RKO (cell line): ENCODE measurements at places on chromosomes 1 and 21.

- no peak for DNase-seq
Measured at GRCh38 chr1:208222376-208223126, 21.6 kb downstream of the PLXNA2 start.

- DNase-seq, result no peak
Measured at GRCh38 chr1:51957618-51958017, 32.9 kb downstream of the RAB3B start.

DNA sequence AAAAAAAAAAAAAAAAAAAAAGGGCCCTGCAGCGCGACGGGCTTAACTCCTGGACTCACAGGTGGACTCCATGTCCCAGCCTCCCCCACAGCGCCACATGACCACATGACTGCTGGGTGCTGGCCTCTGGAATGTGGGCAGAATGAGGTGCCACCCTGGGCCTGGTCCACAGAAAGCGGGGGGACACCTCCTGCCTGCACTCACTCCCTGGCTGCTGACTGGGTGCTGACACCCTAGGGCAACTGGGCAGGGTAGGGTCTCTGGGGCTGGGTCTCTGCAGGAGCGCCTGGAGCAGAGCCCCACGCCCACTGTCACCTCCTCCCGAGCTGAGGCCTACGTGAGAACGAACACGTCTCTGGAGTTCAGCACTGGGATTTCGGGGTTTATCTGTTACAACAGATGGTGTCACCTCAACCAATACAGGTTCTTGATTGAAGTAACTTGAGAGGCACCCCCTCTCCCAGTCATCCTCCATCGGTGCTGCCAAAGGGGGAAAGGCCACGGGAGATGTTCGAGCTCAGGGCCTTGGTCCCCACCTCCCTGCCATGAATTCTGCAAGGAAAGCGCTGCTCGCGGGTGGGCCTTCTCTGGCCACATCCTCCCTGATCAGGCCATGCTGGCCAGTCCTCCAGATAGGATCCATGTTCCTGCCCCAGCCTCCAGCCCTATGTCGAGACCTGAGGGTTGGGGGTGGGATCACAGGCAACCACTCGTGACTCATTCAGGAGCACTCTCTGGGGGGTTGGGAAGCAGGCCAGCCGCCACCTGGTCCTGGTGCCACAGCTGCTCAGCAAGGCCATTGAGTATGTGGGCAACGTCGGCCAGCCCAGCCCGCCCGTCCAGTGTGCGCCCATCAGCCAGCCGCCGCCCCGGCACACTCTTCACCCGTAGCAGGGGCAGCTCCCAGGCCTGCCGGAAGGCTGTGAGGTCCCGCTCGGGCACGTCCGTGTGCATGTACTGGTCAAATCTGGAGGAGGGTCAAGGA is 5.4 kb downstream of the CPLANE2 start:
- DNase-seq, result no peak

DNA sequence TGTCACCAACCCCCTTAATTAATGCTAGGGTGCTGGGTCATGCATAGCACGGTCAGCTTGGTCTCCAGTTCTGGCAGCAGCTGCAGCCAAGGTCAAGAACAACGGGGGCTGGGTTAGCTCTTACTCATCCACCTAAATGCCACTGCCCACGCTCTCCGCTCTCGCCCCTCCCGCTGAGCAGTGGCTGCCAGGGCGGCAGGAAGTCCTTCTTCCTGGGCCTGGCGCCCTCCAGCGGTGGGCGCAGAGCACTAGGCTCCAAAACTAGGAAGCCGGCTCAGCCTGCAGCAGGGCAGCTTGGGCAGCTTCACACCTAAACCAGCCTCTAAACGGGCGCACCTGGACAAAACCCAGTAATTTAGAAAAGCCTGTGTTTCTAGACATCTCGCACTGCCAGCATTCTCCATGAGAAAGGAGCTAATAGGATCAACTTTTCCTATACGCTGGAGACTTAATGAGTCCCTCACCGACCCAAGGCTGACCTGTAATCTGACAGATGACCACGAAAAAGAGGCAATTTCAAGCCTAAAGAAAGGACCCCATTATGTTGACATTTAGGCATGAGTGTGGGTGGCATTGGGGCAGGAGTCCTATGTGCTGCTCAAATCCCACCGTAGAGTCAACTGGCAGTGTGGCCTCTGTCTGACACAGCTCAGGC is 78.4 kb upstream of the LRRN2 start:
- DNase-seq, result peak; percentile 88
